ENCODE measurements at places on chromosomes 16 and 17. TPM values are rescaled to one million over a fixed set of nuclear protein-coding genes. Genes with fewer than 3 reads are reported as not detected.

DNA sequence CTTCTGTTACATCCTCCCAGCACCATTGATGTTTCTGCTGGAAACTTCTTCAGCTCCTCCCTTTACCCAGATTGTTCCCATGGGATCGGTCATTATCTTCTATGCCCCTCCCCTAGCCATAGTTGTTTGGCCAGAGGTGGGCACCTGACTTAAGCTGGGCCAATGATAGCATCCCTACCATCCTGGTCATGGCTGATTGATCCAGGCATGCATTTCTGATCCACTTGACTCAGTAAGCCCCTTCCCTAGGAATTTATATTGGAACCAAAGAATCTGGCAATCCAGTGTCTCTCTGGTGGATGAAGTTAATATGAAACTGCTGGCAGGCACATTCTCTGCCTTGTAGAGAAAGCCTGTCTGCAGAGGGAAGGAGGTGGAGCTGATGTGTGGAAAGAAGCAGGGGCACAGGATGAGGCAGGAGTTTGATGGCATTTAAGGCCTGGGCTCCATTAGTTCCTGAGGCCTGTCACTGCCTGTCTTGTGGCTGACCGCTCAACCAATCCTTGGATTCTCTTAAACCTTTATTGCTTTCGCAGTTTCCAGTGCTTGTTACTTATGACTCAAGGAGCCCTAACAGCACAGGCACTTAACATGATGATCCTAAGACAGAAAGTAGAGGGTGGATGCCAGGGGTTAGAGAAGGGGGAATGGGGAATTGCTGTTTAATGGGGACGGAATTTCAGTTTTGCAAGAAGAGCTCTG lies 152.4 kb downstream of the ABCC12 start:
- DNase-seq: no peak

- DNase-seq: no peak
Observed at GRCh38 chr16:14502932-14503741, 126.9 kb downstream of the PARN start.

CARD14 gene
- 5.9 TPM for total RNA-seq

DNA sequence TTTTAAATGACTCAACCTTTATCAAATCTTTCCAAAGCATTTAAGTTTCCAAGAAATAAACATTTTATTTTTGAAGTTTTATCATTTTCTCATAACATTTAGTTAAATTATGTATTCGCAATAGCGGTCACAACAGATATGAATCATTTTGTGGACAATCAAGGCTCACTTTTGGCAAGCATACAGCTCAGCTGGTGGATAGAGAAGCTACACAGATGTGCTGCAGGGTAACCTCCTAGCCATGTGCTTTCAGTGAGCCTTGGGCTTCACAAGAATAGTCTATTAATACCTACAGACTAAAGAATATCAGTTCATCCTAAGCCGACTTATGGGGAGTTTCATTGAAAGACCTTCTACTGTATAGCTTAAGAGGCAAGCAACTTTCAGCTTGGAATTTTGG lies 144.8 kb downstream of the MRTFB start:
- DNase-seq: no peak

GRCh38 chr17:37742762-37743611 lies 1.9 kb downstream of the HNF1B start:
- DNase-seq: peak; percentile 87

DNA sequence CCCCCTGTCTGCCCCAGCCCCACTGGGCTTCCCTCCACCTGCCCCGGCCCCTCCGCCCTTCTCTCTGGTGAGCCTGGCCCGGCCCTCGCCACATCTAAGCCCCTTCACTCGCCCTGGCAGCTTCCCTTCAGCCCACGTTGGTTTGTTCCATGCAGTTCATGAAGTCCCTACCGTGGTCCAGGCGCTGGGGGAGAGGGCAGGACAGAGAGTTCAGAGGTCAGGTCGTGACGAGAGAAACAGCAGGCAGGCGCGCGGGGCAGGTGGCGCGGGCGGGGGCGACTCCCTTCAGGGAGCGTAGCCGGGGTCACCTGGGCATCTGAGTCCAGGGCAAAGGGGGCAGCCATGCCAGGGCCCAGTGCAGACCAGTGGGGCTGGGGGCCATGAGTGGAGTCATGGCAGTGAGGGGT lies 8.9 kb upstream of the TEDC2 start:
- DNase-seq: no peak

SCIMP gene
- total RNA-seq: not detected

- DNase-seq: no peak
Observed at GRCh38 chr16:87431926-87432325, 39.8 kb downstream of the MAP1LC3B start.

- no peak for DNase-seq
Observed at GRCh38 chr16:8861563-8862308, 7.1 kb downstream of the CARHSP1 start.

GRCh38 chr16:55697867-55698266 lies 42.1 kb downstream of the SLC6A2 start:
- DNase-seq: no peak

DNA sequence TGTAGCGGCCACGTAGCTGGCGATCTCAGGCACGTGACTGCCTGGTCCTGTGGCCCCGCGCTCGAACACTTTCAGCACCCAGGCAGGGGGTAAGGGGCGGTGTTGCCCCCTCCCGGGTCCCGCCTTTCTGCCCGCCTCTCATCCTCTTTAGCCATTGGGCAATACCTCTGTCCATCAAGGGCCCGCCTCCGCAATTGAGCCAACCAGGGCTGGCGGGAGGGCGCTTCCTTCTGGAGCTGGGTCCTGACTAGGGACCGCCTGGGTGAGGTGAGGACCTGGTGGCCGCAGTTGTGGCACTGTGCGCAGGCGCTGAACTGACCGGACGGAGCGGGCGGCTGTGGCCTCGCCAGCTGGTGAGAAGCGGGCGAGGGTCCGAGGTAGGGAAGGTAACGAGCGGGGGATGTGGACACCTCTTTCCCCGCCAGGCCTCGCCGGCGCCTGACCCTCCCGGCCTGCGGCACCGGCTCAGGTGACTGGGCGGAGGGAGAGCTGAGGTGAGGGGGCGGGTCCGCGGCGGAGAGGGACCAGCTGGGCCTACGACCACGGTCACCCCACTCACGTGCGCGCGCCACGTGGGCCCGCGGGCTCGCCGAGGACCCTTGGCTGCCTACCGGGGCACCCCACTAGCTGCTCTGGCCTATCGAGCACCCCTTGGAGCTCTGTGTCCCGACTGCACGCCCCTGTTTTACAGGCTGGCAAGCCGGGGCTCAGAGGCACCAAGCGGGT lies at the start of gene PDP2:
Gene PDP2, plus strand, starts transcription at position 228 of the 726 bp plus-strand sequence. CDS start 3,770 bp downstream, outside the sequence.
- DNase-seq: peak; percentile 98

- DNase-seq: peak; percentile 69
Observed at GRCh38 chr17:31499771-31500554, 108.5 kb downstream of the RAB11FIP4 start.

PPY gene
- not detected for total RNA-seq

CRHR1 gene
- not detected for total RNA-seq

- DNase-seq: no peak
Observed at GRCh38 chr16:11138022-11138768, 117.8 kb downstream of the SOCS1 start.

DNA sequence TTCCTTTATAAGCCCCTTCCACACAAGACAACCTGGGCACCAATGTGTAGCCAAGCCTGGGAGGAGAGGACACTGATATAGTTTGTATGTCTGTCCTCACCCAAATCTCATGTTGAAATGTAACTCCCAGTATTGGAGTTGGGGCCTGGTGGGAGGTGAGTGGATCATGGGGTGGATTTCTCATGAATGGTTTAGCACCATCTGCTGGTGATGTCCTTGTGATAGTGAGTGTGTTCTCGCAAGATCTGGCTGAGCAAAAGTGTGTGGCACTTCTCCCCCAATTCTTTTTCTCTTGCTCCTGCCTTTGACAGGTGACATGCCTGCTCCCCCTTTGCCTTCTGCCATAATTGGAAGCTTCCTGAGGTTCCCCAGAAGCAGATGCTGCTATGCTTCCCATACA lies 135.8 kb downstream of the USP31 start:
- DNase-seq: peak; percentile 13

DNA sequence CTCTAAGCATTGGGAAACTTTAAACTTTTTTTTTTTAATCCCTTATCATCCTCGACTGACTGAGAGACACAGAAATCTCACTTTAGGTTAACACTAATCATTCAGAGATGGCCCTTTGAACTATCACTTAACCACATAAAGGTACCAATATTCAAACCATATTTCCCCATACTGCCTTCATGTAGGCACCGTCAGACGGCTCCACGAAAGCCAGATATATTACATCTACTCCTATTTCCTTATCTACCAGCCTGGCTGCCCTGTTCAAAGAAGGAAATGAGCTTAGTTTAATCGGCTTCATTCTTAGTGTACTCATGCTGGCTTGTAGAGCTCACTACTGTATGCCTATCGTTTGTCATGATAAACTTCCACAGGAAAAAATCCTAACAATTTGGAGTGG lies 270.9 kb downstream of the CEP112 start:
- DNase-seq: no peak

KRTAP9-2 gene
- total RNA-seq: not detected

DNA sequence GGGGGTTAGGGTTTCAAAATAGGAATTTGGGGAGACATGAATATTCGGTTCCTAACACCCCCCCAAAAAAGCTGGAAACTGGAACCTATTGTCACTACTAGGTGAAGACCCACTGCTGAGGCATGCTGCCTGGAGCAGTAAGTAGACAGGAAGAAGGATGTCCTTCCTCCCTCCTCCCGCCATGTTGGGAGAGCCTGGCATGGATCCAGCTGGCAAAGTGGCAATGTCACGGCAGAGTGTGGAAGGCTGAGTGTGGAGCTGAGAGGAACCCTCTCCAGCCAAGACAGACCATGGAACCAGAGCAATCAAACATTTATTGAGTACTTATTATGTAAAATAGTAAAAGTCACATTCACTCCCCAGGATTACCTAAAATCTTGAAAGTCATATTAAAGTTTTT lies 49.0 kb downstream of the CCDC182 start:
- no peak for DNase-seq

GRCh38 chr17:2936771-2937321 lies 126.6 kb downstream of the OR1D5 start:
- no peak for DNase-seq

MARCHF10 gene
- total RNA-seq: not detected

DNA sequence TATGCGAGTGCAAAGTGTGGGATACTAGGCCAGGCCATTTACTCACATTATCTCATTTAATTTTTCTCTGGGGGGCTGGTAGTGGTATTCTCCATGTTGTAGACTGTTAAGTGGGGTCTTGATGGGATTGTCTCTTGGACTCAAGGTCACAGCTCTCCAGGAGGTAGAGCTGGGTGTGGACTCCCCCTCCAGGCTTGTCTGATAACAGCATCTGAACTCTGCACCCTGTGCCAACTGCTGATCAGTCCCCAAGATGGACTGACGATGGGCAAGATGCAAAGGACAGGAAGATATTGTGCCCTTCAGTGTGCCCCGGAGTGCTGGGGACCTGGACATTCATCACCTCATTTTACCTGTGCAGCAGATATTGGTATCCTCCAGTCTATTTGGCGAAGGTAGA lies 147.8 kb downstream of the MSI2 start:
- DNase-seq: no peak

IL34 gene
- total RNA-seq: 0.39 TPM

NLGN2 gene
- 13.9 TPM for total RNA-seq

PYY gene
- total RNA-seq: not detected

DNA sequence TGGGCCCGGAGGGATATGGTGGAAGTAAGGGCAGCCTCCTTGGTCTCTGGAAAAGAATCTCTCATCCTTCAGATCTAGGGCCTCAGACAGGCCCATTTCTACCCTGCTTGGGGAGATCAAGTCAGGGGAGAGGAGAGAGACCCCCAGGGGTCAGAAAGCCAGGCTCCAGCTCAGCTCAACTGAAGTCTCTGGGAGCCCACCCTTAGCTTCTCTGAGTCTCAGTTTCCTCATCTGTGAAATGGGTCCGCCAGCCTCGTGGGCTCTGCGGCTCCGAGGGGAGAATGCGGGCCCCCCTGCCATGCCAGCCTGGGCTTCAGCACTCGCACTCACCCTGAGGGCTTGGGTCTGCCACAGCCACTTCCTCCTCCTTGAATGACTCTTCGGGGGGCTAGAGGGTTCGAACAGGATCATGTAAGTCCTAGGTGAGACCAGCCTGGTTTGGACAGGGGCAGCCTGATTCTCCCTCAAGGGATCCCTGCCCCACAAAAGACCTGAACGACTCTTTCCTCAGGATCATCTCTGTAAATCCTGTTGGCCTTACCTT lies 6.7 kb downstream of the CNGB1 start:
- no peak for DNase-seq

DNA sequence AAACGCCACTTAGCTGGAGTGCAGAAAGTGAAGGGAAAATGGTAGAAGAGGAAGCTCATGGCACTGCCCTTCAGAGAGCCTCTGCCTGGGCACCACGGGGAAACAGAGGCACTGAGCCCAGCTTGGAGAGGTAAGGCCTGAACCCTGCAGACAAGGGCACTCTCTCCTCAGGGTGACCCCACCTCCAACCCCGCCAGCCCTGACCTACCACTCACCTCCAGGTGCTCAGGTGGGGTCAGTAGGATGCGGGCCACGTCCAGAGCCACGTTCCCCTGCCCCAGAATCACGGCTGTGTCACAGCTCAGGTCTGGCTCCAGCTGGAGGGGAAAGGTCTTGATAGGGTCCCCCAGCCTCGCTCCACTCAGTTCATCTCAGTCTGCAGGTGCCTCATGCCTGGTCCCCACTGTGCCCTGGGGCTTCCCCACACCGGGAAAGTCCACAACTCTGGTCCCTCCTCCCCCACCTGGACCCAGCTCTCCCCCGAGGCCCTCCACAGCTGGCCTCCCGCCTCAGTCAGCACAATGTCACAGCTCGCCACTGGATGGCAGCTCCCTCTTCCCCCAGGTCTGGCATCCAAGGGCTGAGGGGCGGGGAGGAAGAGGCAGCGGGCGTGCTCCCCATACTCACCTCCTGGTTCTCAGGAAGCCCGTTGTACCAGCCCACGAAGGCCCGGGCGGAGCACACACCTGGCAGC lies 6.0 kb upstream of the GRIN2C start:
- DNase-seq: peak; percentile 20

Measured in Calu3 (cell line).